ENCODE measurements at places on chromosomes 2 and 18.
A peak's percentile ranks its signal among the peaks of the same experiment; 100 is the strongest.

GRCh38 chr2:235492850-235493344 is 946 bp upstream of the AGAP1 start:
- DNase-seq, result no peak

DNA sequence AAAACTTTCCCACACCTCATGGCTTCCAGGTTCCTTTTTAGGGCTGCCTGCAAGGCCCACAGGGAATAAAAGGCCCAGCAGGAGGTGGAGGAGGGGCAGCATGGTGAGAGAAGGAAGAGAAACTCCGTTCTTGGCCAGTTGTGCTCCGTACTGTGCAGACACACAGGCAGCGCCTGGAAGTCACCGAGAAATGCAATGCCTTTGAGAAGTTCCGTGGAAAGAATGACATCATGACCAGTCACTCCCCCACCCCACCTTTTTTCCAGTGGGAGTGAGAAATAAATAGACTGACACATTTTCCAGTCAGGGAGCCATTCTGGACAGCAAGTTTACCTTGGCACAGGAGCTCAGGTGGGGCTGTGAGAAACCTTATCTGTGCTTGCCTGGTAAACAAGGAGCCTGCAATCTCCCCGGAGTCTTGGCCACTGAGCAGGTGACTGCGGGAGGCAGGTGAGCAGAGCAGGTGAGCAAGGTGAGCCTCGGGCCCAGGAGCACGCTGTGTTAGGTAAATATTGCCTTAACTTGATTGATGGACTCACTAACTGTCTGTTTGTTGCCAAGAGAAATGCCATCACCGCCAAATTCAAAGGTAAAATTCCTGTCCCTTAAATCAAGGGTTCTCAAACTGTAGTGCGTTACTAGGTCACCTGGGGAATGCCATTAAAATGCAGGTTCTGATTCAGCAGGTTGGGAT is 13.5 kb upstream of the LBH start:
- peak; percentile 67 for DNase-seq

DNA sequence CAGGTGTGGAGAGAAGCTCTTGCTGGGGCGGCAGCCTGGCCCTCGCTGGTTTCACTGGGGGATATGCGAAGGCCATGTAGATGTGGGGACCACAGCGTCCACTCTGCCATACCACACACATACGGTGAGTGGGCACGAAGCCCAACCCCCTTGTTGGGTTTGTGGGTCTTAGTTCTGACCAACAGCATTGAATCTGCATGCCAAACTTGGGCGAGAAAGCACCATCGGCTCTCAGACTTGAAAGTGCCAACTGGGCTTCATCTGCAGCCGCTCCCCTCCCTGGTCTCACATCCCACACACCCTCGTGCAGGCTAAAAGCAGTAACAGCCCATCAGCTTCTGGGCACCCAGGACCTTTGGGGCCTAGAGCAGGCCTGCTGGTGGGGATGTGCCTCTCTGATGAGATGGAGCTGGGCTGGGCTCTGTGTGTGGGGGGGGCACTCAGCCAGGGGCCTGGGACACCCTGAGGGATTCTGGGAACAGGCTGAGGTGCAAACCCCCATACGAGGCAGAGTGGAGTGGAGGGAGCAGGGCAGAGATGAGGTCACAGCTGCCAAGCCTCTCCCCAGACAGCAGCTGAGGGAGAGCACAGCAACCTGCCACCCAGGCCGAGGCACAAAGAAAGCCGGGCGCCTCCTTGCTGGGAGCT is 264.4 kb downstream of the TWIST2 start:
- no peak for DNase-seq

DNA sequence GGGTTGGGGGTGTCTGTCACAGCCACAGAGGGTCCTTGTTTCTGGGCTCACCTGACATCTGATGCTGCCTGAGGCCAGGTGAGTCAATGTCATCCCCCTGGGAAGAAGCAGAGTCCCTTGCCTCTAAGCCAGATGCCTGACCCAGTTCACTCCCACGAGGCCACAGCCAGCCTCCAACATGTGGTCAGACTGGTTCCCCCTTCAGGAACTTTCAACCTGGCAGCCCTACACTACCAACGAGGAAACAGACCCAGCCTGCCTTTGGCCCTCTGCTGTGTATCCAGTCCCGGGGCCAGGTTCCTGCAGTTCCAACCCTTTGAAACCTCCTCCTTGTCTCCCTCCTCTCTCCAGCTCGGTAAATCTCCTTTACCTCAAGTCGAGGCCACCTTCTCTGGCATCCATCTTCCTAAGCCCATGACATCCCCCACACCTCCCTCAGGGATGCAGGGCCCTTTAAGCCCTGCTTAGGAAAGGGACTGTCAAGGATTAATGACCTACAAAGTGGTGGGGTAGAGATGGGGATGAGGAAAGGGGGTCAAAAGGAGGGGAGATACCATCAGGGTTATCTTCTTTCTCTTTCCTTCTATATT is 49.2 kb upstream of the SMAD2 start:
- DNase-seq, result no peak

DNA sequence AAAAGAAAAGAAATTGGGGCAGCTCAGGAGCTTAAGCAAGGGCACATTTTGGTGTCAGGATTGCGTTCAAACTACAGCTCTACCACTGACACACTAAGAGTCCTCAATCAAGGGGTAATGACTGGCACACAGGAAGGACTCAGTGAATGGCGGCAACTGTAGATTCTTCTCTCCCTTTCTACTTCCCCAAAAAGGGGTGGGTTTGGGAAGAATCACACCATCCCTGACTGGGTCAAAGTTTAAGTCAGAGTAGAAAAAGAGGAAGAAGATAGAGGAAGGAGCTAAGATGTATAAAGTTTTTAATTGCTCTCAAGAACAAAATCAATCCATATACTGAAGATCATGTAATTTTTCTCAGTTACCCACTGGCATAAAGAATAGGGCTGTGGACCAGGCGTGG is 2.6 kb downstream of the NLRC4 start:
- DNase-seq, result no peak
